Fibroblast of mammary gland (primary cell): ENCODE measurements at places on chromosomes 1 and 21.

DNA sequence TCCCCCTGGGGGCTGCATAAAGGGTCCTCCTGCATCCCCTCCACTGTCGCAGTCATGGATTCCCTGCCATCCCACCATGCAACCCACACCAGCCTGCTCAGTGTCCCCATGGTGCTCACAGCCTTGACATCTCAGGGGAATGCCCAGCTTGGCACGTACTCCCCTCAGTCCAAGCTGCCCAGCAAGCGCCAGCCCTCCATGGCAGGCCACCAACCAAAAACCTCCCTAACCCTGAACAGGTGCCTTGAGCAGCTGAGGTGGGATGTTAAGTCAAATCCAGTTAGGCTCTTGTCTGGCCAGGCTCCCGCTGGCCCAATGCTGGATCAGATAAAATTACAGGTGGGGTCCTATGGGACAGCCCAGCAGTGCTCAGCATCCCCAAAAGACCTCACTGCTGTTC is 341 bp downstream of the VTCN1 start:
- DNase-seq = no peak

- peak; percentile 79 for DNase-seq
Measured at GRCh38 chr1:109959974-109960744, 24.4 kb upstream of the AHCYL1 start.

GRCh38 chr1:36871146-36871971 is 163.0 kb downstream of the GRIK3 start:
- DNase-seq = no peak

DNA sequence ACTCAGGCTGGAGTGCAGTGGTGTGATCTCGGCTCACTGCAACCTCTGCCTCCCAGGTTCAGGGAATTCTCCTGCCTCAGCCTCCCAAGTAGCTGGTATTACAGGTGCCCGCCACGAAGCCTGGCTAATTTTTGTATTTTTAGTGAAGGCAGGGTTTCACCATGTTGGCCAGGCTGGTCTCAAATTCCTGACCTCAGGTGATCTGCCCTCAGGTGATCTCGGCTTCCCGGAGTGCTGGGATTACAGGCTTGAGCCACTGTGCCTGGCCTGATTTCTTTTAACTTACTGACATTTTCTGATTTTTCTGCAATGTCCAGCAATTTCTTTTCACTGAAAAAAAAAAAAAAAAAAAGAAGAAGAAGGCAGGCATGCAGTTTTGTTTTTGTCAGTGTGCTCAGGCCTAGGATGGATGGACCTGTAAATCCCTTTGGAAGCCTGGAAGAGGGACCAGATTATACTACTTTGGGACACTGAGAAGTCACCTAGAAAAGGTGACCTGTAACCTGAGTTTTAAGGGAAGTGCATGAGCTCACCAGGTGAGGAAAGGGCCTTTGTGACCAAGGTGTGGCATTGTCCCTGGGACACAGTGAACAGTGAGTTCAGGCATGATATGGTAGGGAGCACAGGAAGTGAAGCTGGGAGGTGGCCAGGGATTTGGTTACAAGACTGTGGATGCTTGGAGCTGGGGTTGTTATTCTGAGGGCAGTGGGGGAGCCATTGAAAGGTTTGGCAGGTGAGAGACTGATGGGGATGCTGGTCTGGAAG is 2.7 kb upstream of the TMEM61 start:
- no peak for DNase-seq

DNA sequence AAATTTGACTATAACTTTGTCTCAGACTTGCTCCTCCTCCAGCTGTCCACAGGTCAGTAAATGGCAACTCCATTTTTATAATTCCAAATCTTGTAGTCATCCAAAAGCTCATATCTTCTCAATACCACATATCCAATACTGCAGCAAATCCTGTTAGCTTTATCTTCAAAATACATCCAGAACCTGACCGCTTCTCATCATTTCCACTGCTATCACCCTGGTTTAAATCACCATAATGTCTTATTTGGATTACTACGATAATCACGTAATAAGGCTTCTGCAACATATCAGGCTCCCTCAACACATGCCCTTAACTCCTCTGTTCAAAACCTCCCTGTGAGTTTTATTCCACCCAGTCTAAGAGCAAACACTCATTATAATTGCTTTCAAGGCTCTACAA is 34.5 kb downstream of the ERO1B start:
- DNase-seq = no peak

- peak; percentile 51 for DNase-seq
Measured at GRCh38 chr1:36703526-36704208, 221.0 kb upstream of the CSF3R start.

GRCh38 chr21:15121655-15122120 is 56.9 kb upstream of the NRIP1 start:
- DNase-seq = peak; percentile 71

- DNase-seq = peak; percentile 48
Measured at GRCh38 chr21:38950435-38951094, 144.8 kb downstream of the ETS2 start.

DNA sequence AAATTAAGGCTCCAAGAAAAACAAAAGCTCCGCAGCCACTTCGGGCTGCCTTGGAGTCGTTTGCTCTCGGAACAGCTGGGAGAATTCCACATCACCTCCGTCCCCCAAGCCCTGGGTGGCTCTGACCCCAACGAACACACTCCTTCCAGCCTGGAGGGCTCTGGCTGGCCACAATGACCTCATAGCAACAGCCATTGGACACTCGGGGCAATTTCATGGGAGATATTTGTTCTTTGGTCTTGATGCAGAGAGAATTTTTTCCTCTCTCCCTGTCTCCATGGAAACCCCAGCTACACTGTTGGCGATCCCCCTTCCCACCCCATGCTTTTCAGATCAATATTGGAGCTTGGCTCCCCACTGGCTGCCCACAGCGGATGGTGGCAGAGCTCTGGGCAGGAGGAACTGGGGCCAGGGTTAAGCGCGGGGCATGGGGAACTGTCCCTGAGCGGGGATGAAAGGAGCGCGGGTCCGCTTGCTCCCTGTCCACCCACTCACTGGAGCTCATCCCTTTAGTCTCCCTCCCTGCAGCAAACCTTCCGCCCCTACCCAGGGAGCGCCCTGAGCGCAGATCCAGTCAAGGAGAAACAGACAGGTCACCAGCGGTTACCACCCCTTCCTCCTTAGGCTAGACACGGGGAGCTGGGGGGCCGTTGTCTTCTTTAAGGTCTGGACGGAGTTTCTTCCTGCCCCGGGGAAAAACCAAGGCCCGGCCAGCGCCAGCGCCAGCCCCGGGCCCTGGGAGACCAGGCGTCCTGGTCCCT is 1.2 kb downstream of the WNT4 start:
- DNase-seq = no peak

GRCh38 chr1:47179988-47180563 is 9.8 kb downstream of the PDZK1IP1 start:
- DNase-seq = no peak

- DNase-seq = no peak
Measured at GRCh38 chr1:156697481-156697880, 7.9 kb downstream of the CRABP2 start.

- peak; percentile 58 for DNase-seq
Measured at GRCh38 chr1:36134505-36135329, 9.7 kb upstream of the COL8A2 start.

DNA sequence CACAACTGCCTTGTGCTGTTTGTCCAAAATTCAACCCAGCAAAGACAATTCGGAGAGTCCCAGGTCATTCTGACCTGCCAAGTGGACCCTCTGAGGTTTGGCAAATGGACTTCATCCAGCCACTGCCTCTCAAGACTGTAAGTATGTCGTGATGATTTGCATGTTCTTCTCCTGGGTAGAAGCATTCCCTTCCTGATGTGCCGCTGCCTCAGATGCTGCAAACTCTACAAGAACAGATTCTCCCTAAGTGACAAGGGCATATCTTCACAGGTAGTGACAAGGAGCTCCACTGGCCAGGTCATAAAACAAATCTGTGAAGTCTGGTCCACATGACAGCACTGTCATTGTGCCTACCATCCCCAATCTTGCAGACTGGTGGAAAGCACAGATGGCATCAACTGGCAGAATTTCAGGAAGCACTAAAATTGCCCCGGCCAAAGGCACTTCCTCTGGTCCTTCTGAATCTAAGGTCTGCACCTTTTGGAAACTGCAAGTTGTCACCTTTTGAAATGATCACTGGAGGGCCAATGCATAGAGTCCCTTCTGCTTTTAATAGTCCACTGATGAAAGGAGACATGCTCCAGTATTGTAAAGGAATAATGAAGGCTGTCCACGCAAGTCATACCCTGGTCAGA is 27.4 kb downstream of the POFUT2 start:
- DNase-seq = no peak

GRCh38 chr1:69914976-69915765 is 290.2 kb downstream of the LRRC40 start:
- peak; percentile 61 for DNase-seq

GRCh38 chr21:18218331-18218730 is 26.3 kb upstream of the CHODL start:
- no peak for DNase-seq

- no peak for DNase-seq
Measured at GRCh38 chr1:169586067-169586394, 250 bp downstream of the F5 start.

DNA sequence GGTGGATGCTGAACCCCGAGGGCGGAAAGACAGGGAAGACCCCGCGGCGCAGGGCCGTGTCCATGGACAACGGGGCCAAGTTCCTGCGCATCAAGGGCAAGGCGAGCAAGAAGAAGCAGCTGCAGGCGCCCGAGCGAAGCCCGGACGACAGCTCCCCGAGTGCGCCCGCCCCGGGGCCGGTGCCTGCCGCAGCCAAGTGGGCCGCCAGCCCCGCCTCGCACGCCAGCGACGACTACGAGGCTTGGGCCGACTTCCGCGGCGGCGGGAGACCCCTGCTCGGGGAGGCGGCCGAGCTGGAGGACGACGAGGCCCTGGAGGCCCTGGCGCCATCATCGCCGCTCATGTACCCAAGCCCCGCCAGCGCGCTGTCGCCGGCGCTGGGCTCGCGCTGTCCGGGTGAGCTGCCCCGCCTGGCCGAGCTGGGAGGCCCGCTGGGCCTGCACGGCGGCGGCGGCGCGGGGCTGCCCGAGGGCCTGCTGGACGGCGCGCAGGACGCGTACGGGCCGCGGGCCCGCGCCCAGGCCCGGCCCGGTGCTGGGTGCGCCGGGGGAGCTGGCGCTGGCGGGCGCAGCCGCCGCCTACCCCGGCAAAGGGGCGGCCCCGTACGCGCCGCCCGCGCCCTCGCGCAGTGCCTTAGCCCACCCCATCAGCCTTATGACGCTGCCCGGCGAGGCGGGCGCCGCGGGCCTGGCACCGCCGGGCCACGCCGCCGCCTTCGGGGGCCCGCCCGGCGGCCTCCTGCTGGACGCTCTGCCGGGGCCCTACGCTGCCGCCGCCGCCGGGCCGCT is 20.7 kb downstream of the FOXO6 start:
- peak; percentile 28 for DNase-seq

GRCh38 chr1:17244821-17245740 is 3.8 kb upstream of the PADI3 start:
- no peak for DNase-seq
